ENCODE measurements at places on chromosomes 2 and 18. TPM values are rescaled to one million over a fixed set of nuclear protein-coding genes. Genes with fewer than 3 reads are reported as not detected.

MATN3 gene
- polyA plus RNA-seq, result 0.13 TPM

CEP76 gene
- polyA plus RNA-seq, result 2.8 TPM

PIGN gene
- 8.3 TPM for polyA plus RNA-seq

NYAP2 gene
- polyA plus RNA-seq, result 0.15 TPM

PTPRM gene
- 10.6 TPM for polyA plus RNA-seq

DNAJC5G gene
- polyA plus RNA-seq, result 2.3 TPM

SLC8A1 gene
- polyA plus RNA-seq, result 0.97 TPM

CYP26B1 gene
- 2.0 TPM for polyA plus RNA-seq

CFAP221 gene
- not detected for polyA plus RNA-seq

CRYBA2 gene
- not detected for polyA plus RNA-seq

All from aorta (tissue), 5 donors.